ENCODE measurements at places on chromosomes 1 and 21.
A peak's percentile ranks its signal among the peaks of the same experiment; 100 is the strongest.

GRCh38 chr1:202578001-202578504, 132.2 kb downstream of the SYT2 start:
- DNase-seq: peak; percentile 85

- peak; percentile 63 for DNase-seq
These were observed 45.1 kb upstream of the DNAH14 start for GRCh38 chr1:224884361-224884801.

GRCh38 chr21:29647353-29647781, 292.4 kb downstream of the GRIK1 start:
- peak; percentile 20 for DNase-seq

DNA sequence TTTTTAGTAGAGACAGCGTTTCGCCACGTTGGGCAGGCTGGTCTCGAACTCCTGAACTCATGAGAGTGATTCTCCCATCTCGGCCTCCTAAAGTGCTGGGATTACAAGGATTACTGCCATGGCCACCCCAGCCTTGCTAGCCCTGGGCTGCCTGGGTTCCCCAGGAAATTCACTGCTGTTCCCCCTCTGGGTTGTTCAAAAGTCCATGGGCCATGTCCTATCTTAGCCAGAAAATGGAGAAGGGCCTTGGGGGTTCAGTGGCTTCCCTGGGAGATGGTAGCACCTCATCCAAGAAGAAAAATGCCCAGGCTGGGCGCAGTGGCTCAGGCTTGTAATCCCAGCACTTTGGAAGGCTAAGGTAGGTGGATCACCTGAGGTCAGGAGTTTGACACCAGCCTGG, 20.9 kb downstream of the SLC26A9 start:
- DNase-seq: no peak

DNA sequence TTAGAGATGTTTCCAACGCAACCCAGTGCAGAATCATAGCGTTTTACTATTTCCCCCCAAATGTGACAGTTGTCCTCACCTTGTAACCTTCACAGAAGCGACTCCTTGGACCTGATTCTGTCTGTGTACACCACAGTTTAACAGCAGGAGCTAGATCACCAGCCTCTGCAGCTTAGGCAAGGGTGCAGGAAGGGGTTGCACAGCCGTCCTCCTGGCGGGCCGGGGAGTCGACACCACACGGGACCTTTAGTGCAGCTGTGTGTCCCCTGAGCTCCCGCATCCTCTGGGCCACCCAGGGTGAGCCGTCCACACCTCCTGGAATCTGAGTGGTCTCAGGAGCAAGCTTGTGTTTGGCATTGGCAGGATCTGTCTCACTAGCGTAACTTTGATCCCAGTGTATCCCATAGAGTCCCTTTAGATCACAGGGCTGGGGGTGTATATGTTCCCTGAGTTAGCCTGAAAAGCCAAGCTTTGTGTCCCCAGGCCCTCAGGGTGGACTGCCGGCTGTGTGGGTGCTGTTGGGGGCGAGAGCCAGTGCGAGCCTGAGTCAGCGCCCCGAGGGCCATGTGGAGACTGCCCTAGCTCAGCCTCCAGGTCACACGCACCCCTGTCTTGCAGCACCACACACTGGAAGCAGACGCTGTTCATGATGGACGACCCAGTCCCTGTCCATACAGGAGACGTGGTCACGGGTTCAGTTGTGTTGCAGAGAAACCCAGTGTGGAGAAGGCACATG, 27.5 kb downstream of the PRMT2 start:
- no peak for DNase-seq

GRCh38 chr1:204885288-204885711, 14.6 kb downstream of the NFASC start:
- DNase-seq: peak; percentile 87

DNA sequence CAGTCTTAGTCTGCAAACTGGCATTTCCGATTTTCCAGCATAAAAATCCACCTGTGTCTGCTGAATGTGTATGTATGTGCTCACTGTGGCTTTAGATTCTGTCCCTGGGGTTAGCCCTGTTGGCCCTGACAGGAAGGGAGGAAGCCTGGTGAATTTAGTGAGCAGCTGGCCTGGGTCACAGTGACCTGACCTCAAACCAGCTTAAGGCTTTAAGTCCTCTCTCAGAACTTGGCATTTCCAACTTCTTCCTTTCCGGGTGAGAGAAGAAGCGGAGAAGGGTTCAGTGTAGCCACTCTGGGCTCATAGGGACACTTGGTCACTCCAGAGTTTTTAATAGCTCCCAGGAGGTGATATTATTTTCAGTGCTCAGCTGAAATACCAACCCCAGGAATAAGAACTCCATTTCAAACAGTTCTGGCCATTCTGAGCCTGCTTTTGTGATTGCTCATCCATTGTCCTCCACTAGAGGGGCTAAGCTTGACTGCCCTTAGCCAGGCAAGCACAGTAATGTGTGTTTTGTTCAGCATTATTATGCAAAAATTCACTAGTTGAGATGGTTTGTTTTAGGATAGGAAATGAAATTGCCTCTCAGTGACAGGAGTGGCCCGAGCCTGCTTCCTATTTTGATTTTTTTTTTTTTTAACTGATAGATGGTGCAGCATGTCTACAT, 2.5 kb upstream of the OLFML3 start:
- peak; percentile 75 for DNase-seq

- no peak for DNase-seq
These were observed 2.5 kb upstream of the TTLL10 start for GRCh38 chr1:1171161-1171545.

DNA sequence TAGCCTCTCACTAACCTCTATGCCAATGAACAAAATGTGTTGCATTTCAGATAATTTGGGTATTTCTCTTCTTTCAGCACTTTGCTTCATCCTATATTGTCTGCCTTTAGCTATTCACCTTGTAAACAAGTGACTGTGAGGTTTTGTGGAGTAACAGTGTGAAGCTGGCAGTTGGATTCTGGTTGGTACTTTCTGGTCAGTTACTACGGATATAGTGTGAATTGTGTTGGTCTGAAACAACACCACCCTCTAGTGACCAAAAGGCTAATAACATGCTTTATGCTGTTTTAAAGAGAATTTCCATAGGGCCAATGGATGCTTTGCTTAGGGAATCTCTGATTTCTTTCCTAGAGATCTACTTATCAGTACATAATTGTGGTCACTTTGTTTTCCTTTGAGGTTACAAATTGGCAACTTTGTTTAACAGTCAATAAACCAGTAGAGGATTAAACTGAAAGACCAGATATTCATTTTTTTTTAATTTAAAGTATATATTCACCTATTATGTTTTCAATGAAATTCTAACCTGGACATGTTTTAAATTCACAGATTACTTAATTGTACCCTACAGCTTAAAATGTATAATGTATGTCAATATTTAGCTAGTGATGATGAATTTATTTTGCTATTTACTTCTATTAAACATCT, 2.5 kb upstream of the PTGER3 start:
- DNase-seq: peak; percentile 87

- peak; percentile 51 for DNase-seq
These were observed 2.7 kb downstream of the USP25 start for GRCh38 chr21:15732290-15732995.

- no peak for DNase-seq
These were observed 23.1 kb downstream of the DYRK3 start for GRCh38 chr1:206658264-206658980.

- no peak for DNase-seq
These were observed 16.3 kb upstream of the GADD45A start for GRCh38 chr1:67668660-67669059.

DNA sequence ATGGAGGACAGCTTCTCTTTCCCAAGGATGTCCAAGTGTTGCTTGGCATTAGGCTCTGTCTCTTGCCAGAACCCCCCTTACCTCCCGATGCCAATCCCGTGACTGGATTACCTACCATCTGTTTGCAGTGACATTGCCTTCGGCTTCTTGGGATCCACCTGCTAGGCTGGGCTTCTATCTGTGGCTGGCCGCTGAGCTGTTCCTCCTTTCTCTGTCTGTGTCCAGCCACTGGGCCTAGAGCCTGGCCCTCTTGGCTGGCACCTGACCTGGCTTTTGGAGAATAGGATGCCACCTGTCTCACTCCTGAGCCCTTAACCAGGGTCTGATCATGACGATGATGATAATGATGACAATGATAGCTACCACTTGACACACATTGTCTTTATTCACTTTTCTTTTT, 41.6 kb upstream of the STUM start:
- DNase-seq: no peak

DNA sequence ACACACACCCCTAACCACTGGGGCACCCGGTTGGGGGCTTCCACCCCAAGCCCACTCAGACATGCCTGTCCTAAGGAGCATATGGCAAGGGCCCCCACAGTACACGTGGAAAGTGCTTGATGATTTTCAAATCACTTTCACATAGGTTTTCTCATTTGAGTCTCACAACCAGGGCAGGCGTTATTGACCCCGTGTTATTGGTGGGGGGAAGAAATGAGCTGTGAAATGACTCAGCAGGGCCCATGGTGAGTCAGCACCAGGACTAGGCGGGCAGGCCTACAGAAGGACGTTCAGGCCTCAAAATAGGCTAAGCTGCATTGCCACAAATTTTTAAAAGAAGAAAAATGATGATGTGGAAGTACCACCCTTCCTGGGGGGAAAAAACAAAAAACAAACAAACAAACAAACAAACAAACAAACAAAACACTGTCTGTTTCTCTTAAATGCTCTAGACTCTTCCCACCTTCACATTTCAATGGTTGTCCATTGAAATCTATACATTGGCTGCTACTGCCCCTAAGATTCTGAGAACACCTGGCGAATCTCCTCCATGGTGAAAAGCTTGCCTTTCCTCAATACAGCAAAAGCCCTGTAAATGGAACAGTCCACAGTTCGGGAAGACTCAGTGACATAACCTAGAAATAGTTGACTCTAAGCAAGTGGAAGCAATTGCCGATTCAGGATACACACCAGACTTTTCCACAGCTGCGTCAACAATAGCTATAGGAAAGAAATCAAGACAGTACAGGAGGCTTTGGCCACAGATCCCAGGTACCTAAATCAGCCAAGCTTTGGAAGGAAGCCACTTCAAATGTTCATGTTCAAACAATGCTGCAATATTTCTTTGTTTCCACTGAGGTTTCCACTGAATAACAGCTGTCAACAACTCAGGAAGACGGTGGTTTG, 234.7 kb downstream of the TOMM20 start:
- DNase-seq: peak; percentile 49

- no peak for DNase-seq
These were observed 578.9 kb upstream of the NR5A2 start for GRCh38 chr1:199448646-199449045.

DNA sequence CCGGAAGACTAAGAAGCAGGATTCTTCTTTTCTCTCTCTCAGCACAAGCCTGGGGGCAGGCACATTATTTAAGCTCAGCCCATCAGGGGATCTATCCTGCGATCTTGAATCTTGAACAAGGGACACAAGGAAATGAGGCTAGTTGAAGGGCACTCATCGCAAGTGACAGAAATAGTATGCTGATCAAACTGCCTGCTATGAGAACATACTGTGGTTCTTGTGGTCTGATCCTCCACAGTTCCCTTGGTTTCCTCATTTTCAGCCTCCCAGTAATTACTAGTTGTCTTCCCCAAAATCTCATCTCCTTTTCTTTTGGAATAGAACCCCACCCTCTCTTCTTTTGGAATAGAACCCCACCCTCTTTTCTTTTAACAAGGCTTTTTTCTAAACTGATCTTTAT, 6.5 kb downstream of the ANKRD45 start:
- no peak for DNase-seq

GRCh38 chr1:32871364-32872191, 866 bp upstream of the FNDC5 start:
- DNase-seq: peak; percentile 44

DNA sequence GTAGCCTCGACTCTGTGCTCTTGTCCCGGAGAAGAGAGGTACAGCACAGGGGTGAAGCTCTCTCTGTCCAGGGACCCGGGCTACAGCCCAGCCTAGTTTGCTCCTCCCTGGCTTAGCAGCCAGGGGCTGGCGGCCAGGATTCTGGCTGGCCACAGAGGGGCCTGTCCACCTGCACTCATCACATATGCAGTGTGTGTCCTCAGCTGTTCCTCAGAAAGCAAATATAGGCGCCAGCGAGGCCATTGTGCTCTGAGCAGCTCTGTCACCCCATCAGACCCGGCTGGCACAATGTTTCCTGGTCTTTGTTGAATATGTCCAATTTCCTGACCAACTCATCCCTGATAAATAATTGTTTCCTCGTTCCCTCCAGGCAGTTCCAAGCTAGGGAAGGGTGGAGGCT, 28.5 kb downstream of the KCND3 start:
- no peak for DNase-seq

- peak; percentile 41 for DNase-seq
These were observed 29.9 kb downstream of the VASH2 start for GRCh38 chr1:212980123-212980785.

GRCh38 chr1:62045574-62045973, 149.1 kb upstream of the L1TD1 start:
- no peak for DNase-seq

- DNase-seq: no peak
These were observed 52.0 kb upstream of the KCNA3 start for GRCh38 chr1:110726755-110727154.

DNA sequence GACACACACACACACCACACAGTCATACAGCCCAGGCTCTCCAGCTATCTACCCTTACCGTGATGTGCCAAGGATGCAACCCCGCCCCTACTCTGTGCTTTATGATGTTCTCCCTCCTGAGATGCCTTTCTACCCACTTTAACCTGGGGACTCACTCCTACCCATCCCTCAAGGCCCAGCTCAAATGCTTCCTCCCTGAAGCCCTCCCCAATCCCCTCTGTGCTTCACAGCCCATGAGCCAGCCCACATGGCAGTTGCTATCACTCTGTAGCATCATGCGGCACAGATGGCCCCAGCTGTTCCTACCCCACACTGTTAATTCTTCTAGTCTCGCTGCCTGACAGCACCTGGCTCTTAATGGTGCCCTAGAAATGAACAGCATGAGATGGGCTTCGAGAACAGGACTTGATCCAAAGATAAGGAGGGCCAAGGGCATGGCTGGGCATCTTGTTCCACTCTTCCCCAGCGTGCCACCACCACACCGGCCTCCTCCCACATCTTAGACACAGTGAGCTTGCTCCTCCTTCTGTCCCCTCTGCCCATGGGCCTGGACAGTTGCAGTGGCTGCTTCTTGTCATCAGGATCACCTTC, 109.8 kb downstream of the GLIS1 start:
- DNase-seq: no peak

DNA sequence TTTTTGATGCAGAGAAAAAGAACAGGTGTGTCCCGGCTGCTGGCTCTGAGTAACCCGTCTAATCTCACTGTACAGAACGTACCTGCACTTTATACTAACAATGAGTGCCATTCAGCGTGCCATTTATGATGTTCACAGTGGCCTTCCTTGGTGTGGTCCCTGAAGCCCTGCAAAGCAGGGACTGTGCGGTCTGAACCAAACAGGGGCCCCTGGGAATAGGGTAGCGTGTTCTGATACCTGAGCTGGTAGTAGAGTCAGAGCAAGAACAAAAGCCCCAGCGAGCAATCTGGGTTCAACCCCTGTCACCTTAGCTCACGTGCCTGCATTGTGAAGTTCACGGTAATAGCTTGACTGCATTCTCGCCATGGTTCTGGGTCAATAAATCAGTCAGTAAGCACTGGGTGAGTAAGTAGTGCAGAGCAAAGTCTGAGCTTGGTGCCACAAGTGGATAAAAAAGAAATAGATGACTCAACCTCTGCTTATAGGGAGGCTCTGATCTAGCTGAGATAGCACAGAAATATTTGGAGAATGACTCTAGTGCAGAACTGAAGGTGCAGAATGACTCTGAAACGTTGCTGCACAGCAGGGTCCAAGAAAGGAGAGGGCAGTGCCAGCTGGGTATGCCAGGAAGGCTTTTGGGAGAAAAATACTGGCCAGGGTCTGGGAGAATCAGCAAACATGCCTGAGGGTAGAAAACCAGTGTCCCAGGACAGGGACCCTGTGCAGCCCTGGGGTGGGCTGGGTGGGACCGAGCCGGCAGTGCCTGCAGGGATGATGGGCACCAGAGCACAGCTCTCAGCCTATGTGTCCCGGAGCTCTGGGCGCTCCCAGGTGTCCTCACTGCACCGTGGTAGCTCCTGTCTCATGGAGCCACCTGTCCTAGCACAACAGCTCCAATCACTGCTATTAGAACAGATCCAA, 125.9 kb downstream of the RHOU start:
- peak; percentile 78 for DNase-seq

Data from fibroblast of the aortic adventitia (primary cell).